ENCODE measurements at places on chromosomes 2 and 18. TPM values are rescaled to one million over a fixed set of nuclear protein-coding genes. Genes with fewer than 3 reads are reported as not detected.

The EML6 gene
- 0.93 TPM for total RNA-seq

The SNORC gene
- total RNA-seq, result 4.1 TPM

The PTH2R gene
- total RNA-seq, result not detected

The PRADC1 gene
- 6.9 TPM for total RNA-seq

The ZNF385B gene
- 0.11 TPM for total RNA-seq

The ZNF532 gene
- 182 TPM for total RNA-seq

The ERICH2 gene
- 0.47 TPM for total RNA-seq

The FNDC4 gene
- 8.1 TPM for total RNA-seq

The GBX2 gene
- 1.1 TPM for total RNA-seq

The SCN2A gene
- 1.9 TPM for total RNA-seq

The STK39 gene
- total RNA-seq, result 18.7 TPM

The RGPD3 gene
- total RNA-seq, result 0.09 TPM

The EFR3B gene
- total RNA-seq, result 15.4 TPM

The AGAP1 gene
- 44.0 TPM for total RNA-seq

The SOCS6 gene
- 29.3 TPM for total RNA-seq

The ALPG gene
- total RNA-seq, result not detected

The SLC4A3 gene
- total RNA-seq, result 25.7 TPM

The PTPRN gene
- 0.38 TPM for total RNA-seq

The ACMSD gene
- total RNA-seq, result not detected

The TMEM247 gene
- not detected for total RNA-seq

The SLC19A3 gene
- total RNA-seq, result 11.4 TPM

The CPLX4 gene
- not detected for total RNA-seq

The KCNK3 gene
- total RNA-seq, result 6.6 TPM

The CHRNG gene
- not detected for total RNA-seq

The HJURP gene
- total RNA-seq, result 19.4 TPM

The EPB41L3 gene
- 59.9 TPM for total RNA-seq
